ENCODE measurements at places on chromosomes 2 and 18.

DNA sequence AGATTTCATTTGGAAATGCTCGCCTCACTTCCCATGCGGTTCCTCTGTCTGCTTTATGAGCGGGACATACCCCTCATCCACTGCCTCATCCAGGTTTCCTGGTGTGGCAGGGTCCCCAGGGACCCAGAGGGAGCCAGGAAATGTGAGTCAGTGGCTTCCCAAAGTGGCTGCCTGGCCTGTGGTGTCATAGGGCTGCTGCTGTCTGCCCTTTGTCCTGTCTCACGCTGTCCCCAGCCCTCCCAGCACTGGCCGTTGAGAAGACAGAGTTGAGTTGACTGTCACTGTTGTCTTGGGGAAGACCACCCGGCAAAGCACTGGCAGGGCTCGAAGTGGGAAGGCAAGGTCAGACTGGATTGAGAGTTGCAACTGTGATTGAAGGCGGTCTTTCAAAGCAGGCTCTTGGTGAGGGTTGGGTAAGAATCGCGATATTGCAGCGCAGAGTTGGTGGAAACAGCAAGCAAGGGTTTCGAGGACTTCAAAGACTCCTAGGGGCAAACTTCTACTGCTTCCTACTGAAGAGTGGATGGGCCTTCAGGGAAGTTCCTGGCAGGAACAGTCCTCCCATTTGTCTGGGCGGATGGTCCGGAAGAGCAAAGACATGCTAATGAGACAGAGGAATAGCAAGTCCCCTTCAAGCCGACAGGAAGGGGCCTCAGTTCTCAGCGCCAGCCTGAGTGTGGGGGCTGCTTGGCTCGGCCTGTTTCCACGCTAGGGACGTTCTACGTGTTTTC is 33.9 kb downstream of the RAB31 start:
- DNase-seq = no peak

DNA sequence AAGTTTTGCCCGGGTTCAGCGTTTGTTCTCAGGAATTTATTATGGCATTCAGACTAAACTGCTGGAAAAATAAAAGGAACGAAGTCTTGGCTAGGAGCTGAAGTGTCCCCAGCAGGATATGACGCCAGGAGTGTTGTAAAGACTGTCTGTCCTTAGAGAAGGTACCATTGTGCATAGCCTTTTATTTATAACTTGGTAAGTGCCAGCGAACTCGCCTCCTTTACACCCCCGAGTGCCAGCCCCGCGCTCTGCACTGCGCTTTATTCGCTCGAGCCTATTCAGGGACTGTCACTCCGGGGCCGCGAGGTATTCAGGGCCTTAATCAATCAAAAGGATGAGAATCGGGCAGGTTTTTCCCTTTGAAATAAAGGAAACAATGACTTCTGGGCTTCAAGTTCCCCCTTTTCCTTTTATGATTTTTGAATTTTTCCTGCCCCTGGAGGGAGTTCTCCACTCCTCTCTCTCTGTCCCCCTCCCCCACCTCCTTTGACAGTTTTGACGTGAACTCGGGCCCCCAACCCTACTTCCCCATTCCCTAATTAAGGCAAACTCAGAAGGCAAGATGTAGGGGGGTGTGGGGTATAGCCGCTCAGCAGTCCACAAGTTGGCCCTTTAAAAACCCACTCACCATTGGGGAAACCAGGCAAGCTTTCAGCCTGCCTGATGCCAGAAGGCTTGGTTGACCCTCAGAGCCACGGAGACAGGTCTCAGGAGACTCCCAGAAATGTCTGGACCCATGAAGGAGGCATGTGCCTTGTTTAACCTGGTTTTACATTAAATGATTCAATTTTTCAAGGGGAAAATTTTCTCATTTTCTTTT is 1.3 kb upstream of the PAX3 start:
- DNase-seq = no peak

GRCh38 chr18:74457725-74458421 is 765 bp upstream of the DIPK1C start:
- DNase-seq = no peak

- DNase-seq = no peak
These were observed 355.2 kb upstream of the KCNJ3 start for GRCh38 chr2:154343282-154343681.

DNA sequence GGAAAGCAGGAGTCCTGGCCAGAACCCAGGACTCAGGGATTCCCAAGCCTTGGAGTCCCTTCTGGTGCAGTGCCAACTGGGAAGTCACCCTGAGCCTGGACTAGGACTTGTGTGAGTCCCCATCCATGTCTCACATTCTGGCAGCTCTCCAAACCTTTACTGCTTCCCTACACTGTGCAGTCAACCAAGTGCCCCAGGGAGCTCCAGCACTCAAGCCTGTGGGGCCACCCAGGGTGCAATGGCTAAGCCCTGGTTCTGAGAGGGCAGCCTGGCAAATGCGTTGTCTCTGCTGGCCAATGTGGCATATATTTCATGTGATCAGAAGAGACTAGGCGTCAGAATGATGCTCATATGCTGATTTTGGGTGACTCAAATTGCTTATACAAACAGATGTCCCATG is 223.4 kb downstream of the SP3 start:
- no peak for DNase-seq

GRCh38 chr2:48548840-48549239 is 18.9 kb downstream of the STON1 start:
- no peak for DNase-seq

- no peak for DNase-seq
These were observed 519.9 kb downstream of the KCNJ3 start for GRCh38 chr2:155218292-155218924.

- no peak for DNase-seq
These were observed 71.8 kb downstream of the TNS1 start for GRCh38 chr2:217930761-217931563.

All from HS-27A (cell line).